GM19239 (cell line): ENCODE measurements at places on chromosomes 3 and 15.

DNA sequence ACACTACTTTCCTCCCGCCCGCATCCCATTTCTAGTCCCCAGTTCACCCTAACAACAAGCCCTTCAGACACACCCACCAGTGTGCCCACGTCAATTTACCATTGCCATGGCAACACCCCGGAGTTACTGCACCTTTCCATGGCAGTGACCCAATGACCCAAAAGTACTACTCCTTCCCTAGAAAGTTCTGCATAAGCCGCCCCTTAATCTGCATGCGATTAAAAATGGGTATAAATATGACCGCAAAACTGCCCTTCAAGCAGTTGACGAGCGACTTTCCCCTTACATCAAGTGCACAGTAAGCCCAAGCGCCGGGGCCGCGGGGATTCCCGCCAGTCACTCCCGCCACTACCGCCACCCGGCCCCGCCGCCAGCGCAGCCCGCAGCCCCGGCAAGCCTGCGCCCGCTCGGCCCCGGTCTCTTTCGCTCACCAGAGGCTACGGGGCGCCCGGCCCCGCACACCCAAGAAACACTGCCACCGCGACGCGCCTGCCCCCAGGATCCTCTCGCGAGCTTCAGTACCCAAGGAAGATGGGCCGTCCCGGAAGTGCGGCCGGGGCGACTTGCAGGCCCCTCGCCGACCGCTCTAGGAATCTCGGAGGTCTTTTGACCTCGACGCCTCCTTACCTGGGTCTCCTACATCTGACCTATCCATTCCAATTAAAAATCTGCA lies 27.2 kb upstream of the ZNF502 start:
- peak; percentile 66 for DNase-seq

DNA sequence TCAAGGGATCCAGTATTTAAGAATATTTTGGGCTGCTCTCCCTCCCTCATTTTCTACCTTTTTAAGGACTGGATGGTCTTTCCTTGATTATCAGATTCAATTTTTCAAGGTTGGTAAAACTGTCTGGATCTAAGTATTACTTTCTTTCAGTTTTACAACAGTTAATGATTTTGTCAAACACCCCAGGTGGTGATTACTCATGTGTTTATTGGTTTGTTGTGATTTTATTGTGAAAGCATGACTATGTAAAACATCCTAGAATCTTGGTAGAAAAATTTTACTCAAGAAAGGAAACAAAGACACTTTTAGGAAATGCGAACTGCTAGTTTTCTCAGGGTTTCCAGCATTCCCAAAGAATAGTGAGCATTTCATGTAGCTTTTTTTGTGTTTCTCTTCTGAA lies 7.3 kb downstream of the GTF2E1 start:
- DNase-seq, result no peak

DNA sequence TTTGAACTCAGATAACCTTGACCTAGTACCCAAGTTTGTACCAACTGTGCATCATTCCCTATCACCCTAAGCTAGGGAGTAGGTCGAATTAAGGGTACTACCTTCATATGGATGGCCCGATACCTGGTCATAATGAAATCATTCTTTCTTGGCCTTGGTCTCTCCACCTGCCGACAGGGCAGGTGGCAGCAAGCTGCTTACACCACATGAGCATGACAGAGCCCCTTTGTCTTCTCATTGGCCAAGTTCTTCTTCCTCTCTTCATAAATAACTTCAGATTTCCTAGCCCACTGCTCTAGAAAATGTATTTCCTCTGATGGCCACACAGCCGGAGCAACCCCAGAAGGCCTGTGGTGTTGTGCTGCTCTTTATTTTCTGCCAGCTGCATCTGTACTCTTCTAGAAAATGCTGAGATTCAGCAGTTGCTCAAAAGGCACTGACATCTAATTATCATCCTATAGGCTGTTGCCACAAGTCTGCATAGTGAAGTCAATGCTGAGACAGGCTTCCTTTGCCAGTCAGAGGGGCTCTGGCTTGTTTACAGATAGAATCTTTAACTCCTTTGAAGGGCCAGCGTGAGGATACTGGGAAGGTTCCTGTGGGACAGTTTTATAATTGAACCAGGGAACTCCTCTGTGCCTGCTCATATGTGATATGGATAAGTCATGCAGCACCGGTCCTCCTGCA lies 304.2 kb downstream of the PTPRG start:
- DNase-seq, result no peak

- no peak for DNase-seq
Observed at GRCh38 chr15:58462547-58462946, 30.8 kb downstream of the LIPC start.

- DNase-seq, result no peak
Observed at GRCh38 chr15:77904436-77904821, 173.1 kb downstream of the TBC1D2B start.

GRCh38 chr15:20646529-20647142 lies 105.0 kb upstream of the GOLGA6L6 start:
- no peak for DNase-seq

DNA sequence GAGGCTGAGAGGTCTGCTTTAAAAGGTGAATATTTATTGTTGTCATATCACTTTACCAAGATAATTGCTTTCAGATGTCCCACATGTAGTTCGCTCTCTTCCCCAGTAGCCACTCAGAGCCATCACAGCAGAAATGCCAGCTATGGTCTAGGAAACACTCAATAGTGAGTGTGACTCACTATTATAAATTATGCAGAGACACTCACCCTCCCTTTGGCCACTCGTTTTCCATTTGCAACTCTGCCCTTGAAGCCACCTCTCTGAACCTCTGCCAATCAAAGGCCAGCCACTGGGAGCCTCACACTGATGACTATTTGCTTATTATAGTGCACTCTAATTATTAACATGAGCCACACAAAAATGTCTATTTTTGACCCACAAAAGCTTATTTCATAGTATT lies 328.1 kb upstream of the ATP10A start:
- no peak for DNase-seq

GRCh38 chr15:96043591-96044171 lies 286.8 kb upstream of the NR2F2 start:
- DNase-seq, result no peak

GRCh38 chr15:31442699-31443111 lies 116.1 kb downstream of the KLF13 start:
- DNase-seq, result no peak

- DNase-seq, result no peak
Observed at GRCh38 chr15:87740655-87741344, 515.7 kb downstream of the NTRK3 start.

GRCh38 chr3:23985747-23986544 lies 40.9 kb downstream of the NR1D2 start:
- DNase-seq, result no peak

- DNase-seq, result no peak
Observed at GRCh38 chr3:129917423-129918007, 24.0 kb upstream of the TMCC1 start.

DNA sequence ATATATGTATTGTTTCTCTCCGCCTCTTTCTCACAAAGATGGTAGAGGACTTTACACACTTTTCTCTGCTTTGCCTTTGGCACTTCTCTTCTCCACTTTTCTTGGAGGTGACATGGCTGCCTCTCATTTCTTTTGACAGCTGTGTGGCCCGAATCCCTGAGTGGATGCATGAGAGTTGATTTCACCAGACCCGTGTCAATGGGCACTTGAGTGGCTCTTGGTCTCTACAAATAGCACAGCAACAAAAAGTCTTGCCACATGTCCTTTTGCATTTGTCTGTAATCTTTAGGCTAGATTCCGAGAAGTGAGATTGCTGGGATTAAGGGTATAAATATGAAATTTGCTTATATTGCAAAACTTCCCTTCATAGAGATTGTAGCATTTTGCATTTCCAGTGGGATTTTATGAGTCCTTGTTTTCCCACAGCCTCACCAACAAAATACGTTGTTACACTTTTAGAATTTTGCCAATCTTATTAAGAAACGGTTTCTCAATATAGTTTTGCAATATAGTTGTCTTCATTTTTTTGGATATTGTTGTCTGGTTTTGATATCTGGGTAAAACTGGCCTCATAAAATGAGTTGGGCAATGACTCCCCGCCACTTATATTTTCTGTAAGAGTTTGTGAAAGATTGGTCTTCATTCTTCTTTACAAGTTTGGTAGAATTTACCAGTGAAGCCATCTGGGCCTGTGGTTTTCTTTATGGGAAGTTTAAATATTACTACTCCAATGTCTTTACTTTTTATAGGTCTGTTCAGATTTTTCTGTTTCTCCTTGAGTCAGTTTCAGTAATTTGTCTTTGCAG lies 5.2 kb upstream of the TRPM1 start:
- no peak for DNase-seq

GRCh38 chr3:44130249-44130648 lies 111.4 kb upstream of the TOPAZ1 start:
- no peak for DNase-seq

DNA sequence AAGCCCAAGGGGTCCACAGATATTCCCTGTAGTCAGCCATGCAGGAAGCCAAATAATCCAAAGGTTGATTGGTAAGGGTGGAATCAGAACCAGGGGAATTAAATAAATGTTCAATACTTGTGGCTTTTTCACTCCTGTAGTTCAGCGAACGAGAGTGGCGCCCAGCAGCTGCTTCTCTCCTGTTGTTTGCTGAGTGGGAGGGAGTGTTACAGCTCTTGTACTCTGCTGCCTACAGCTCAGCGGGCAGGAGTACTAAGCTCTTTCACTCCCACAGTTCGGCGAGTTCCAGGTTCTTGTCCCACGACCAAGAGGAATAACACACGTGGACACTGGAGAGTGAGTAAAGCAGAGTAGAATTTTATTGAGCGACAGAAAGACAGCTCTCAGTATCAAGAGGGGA lies 105.9 kb downstream of the MOBP start:
- DNase-seq, result no peak

- no peak for DNase-seq
Observed at GRCh38 chr3:134392336-134392983, 18.2 kb upstream of the AMOTL2 start.

DNA sequence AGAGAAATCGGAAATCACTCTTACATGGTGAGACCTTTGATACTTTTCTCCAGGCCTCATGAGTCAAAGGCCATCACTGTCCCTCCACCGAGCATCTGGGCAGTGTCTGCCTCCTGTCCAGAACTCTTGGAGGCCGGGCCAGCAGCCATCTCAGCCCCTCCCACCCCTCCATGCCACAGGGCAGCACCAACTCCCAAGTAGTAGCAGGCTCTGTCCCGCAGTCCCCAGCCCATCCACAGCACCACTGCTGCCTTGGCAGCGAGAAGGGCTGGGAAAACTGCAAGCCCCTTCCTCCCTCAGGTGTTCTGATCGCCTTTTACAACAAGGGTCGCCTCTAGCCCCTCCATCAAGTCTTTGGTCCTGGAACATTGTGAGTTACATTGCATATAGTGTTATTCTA lies 5.5 kb downstream of the LYSMD4 start:
- DNase-seq, result no peak

GRCh38 chr3:177599326-177599725 lies 402.0 kb upstream of the TBL1XR1 start:
- no peak for DNase-seq

- no peak for DNase-seq
Observed at GRCh38 chr3:114411811-114412803, 118.3 kb downstream of the TIGIT start.

GRCh38 chr15:85479071-85479647 lies 98.8 kb downstream of the AKAP13 start:
- DNase-seq, result no peak

DNA sequence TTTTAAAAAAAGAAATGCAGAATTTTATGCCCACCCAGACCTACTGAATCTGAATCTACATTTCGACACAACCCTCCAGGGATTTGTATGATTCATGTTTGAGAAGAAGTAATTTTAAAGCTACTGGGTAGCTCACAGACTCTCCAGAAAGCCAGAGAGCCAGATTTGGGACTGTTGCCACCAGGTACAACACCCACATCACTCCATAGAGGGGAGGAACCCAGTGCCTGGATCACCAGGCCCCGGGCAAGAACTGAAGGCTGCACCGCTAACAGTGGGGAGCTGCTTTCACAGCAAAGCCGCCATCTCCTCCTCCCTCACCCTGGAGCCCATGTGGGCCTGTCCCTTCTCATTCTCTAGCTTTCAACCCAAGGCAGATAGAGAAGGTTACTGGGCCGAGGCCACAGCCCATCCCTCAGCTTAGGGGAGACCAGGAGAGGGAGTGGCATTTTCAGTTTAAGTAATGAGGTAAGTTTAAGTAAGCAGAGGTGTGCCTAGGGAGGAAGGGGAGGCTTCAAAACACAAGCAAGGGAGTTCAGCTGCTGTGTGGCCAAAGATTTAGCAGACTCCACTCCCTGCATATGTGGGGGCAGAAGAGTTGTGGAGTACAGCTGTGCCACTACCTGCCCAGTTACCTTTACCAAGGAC lies 109.8 kb downstream of the IL12A start:
- no peak for DNase-seq

GRCh38 chr15:33256874-33257273 lies 53.9 kb upstream of the RYR3 start:
- DNase-seq, result no peak
